ENCODE measurements at places on chromosomes 4 and X.

- DNase-seq, result peak; percentile 83
Observed at GRCh38 chr4:54473798-54474197, 184.0 kb upstream of the KIT start.

DNA sequence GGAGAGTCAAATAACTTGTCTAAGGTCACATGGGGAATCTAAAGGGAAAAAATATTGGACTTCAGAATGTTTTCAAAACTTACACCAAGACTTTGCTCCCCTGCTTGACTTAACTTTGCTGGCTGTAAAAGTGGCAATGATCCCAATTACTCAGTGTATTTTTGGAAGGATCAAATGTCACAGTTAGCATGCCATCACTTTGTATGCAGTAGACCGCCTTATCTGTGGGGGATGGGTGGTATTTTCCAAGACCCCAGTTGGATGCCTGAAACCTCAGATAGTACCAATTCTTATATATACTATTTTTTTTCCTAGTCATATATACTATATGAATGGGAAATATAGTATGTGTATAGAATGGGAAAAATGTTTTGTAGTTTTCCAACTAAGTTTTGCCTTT lies 53.4 kb downstream of the COL4A6 start:
- no peak for DNase-seq

- no peak for DNase-seq
Observed at GRCh38 chrX:123818243-123818642, 41.6 kb upstream of the XIAP start.

- DNase-seq, result no peak
Observed at GRCh38 chr4:179605196-179605595, 2163.0 kb upstream of the AGA start.

DNA sequence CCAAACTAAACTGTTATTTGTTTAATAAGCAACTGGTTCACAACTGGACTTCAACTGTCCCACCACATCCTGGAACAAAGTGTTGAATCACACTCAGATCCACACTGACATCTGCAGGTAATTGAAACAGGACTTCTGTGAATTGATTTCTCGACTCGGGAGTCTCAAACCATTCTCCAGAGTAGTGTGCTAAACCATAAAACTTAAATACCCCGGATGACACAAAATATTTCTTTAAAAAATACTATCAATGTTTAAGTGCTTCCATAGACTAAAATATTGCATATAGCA lies 95.4 kb upstream of the PLAC1 start:
- no peak for DNase-seq

All from hematopoietic multipotent progenitor cell treated with erythropoietin and hydrocortisone succinate and interleukin-3 and kit ligand, for 8 days (in vitro differentiated cells).